ENCODE measurements at places on chromosomes 4 and X.
A peak's percentile ranks its signal among the peaks of the same experiment; 100 is the strongest.

- no peak for DNase-seq
Measured at GRCh38 chr4:55445921-55446577, 50.3 kb downstream of the TMEM165 start.

DNA sequence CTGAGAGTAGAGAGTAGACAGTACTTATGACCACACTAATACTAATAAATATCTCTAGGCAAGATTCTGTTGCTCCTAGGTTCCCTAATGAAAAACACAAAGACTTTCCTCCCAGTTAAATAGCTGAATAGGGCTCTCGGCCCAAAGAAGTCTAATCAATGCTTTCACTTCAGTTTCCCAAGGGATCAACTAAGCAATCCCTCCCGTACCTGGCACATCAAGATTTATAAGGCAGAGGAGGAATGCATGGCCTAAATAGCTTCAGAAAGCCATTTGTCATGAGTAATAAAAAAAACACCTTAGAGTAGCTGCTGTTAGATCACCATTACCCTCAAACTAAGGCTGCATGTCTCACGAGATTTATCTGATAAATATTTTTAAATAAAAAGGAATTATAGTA, 56.8 kb upstream of the EXOC1L start:
- no peak for DNase-seq

- DNase-seq, result no peak
Measured at GRCh38 chr4:85393201-85393600, 81.7 kb upstream of the ARHGAP24 start.

DNA sequence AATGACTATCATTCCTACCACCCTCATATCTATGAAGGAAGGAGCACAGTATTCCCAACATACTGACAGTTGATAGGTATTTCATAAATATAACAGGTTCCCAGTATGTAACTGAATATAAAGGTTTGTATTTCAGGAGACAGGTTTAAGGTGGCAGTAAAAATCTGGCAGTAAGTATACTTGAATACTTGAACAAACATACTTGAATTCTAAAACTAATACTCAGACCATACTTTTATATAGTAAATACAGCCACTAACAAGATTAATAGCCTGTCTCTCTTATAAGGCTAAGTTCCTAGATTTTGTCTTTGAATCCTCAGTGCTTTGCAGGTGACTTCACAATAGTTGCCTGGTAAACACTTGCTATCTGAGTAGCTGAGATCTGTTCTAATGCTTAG, 37.8 kb downstream of the GABRA4 start:
- no peak for DNase-seq

DNA sequence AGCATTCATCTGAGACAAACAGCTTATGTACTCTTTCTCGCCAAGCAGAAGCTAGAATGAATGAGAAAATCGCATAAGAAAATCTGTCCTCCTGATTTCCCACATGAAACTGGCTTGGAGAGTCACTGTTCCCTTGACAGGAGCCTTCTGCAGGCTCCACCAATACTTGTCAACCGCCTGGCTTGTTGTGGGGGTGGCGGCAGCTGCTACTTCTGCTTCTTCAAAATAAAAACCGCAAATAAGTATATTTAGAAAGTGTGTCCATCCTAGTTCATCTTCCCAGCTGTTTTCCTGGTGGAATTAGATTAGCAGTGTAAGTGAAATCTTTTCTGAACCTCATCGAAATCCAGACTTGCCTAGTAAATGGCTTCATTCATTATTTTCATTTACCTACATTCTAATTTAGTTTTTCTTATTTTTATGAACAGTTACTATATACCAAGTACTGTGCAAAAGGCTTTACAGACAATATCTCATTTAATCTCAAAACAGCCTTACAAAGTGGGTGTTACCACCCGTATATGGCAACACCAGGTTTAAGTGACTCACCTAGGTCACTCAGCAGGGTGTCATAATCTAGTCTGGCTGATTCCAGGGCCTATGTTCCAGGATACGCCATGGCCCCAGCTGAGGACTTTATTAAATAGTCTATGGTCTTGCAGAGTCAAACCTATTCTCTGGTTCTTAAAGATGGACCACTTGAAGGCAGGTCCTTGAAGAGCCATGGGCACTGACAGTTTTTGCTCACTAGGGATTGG, 104.6 kb upstream of the IGFBP7 start:
- DNase-seq, result no peak

DNA sequence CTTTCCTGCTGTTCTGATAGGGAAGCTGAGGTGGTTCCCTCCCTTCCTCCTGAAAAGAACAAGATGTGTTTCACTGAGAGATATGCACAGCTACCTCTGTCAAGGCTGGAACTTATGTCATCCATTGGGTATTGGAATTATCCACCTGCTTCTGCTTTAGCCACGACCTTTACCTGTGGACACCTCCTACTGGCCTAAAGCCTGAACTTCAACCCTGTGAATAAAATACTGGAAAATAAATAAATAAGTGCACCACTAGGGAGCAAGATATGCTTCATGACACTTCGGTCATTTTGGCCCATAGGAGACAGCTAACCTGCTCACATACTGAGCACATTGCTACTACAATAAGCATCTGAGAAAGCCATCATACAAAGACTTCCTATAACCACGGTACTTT, 419.9 kb upstream of the NWD2 start:
- DNase-seq, result no peak

DNA sequence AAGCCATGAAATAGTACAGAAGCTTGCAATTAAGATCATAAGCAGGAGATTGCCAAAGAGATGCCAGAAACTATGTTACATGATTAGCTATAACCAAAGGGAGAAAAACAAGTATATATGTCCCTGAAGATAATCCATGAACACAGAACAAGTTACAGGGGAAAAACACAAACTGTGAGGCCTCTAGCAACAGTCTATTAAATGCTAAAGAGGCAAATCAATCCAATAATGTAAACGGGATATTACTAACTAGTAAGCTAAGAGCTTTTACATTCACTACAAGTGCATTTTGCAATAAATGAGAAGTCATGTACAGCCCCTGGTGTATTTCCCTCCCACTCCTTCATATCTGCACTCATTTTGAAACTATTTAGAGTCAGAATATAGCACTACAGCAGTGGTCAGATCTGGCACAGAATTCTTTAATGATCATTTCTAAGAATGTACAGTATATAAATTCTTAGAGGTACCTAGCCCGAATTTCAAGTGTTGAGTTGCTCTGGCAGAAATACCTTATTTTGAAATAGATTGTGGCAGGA, 449.8 kb upstream of the SMIM31 start:
- DNase-seq, result peak; percentile 8

GRCh38 chrX:72340041-72340440, 34.3 kb upstream of the CITED1 start:
- no peak for DNase-seq

GRCh38 chrX:16869393-16870094, 618 bp downstream of the RBBP7 start:
- DNase-seq, result peak; percentile 57

- no peak for DNase-seq
Measured at GRCh38 chr4:1407657-1408333, 1.6 kb upstream of the NKX1-1 start.

GRCh38 chrX:103571726-103572125, 13.6 kb upstream of the TCEAL4 start:
- no peak for DNase-seq

GRCh38 chrX:119698845-119699244, 5.9 kb upstream of the SEPTIN6 start:
- no peak for DNase-seq

- DNase-seq, result no peak
Measured at GRCh38 chr4:168880072-168880675, 129.9 kb downstream of the CBR4 start.

- no peak for DNase-seq
Measured at GRCh38 chrX:44462850-44463249, 79.8 kb downstream of the FUNDC1 start.

- DNase-seq, result no peak
Measured at GRCh38 chr4:36712013-36712412, 430.6 kb downstream of the DTHD1 start.

DNA sequence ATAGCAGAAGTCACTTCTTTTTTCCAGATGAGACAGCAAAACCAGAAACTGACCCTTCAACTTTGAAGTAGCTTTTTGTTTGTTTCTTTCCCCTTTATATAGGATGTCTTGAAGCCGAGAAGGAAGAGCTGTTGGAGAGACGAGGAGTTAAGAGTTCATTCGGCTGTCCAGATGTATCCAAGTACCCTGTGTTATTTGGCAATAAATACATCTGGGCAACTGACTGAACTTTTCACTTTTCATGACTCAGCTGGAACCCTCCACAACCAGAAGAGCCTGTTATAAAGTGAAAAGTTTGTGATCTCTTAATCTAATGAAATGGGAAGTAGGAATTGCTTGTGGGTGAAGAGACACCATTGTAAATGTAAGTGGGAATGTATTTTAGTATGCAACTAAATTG, 131.2 kb downstream of the HTR2C start:
- no peak for DNase-seq

DNA sequence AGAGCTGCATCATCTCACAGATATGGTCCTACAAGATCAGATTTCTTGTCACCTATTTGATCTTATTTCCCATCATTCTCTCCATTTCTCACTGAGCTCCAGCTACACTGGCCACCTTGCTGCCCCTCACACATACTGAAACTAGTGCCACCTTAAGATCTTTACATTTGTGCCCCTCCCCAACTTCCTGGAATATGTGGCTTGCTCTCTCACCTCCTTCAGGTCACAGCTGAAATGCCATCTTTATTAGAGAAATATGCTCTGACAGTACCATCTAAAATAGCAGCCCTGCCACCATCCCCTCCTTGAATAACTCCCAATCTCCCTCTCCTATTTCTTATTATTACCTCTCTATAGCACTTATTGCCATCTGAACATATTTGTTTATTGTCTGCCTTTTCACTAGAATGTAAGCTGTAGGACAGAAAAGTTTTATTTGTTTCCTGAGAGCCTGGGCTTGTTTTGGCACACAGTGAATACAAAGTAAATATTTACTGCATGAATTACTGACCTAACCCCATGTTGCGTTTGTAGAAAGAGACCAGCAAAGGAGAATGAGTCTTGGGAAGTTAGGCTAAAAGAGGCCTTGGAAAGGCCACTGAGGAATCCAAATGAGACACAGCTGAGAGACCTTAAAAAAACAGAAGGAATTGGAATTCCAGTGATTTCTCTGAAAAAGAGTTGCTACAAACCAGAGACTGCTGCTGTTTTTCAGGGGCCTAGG, 22.7 kb downstream of the DYNLT3 start:
- no peak for DNase-seq

- no peak for DNase-seq
Measured at GRCh38 chrX:96578781-96579180, 105.9 kb upstream of the DIAPH2 start.

DNA sequence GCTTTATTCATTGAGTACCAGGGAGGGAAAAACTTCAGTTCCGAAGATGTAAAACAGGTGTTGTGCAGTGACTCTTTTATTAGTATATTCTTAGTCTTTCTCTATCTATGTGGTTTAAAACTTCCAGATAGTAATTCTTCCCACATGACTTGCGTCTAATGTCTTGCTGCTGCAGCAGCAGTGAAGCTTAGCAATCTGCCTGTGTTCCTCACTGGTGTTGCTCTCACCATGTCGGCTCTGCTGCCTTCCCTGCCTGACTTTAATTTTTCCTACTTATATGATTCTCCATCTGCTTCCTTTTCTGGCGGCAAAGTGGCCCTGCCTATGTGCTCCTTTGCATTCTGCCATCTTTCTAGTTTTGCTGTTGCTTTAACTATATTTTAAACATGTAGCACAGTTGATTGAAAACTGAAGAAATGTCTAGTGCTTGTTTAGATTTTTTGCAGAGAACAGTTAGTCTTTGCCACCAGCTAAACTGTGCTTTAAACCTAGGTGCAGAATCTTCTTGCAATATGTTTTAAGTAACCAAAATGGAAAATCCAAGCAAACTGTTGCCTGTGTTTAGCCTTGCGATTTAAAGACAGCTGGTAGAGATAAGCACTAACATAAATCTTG, 1934.2 kb upstream of the IGFBP7 start:
- no peak for DNase-seq

- no peak for DNase-seq
Measured at GRCh38 chr4:176034499-176034898, 31.1 kb upstream of the WDR17 start.

DNA sequence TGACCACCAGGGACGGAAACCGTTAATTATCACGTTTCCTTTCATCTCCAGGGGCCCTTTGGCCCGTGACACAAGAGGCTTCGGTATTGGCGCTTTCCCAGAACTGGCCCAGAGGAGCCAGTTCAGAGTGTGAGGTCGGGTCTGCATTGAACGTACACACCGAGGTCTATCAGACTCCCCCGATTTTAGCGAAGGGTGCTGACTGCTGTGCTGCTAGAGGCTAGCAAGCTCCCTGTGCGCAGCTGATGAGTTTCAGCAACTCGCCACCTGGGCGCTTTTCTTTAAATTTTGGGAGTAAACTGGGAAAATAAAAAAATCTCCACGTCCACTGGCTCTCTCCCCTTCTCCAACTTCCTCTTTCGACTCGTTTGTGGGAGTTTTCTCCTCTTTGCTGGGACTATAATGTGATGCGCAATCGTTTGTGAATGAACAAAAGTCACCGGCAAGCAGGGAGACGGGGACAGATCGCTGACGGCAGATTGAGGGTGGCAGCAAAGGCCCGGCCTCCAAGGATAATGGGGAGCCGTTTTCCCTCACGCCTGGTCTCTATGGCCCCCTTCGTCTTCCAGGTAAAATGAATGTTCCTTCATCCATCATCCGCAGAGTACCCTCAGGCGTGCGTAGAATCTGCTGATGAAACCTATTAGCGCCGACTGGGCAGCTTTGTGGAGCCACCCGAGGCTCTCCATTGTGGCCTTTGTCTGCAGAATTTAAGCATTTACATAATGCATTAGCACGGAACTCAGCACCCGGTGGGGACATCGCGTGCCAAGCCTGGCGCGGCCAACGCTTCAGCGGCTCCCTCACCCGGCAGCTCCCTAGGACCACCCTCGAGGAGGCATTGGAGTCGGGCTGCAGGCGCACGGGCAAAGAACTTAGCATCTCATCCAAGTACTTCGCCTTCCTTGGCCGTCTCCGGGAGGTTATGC, 1.6 kb upstream of the LRAT start:
- DNase-seq, result peak; percentile 15

DNA sequence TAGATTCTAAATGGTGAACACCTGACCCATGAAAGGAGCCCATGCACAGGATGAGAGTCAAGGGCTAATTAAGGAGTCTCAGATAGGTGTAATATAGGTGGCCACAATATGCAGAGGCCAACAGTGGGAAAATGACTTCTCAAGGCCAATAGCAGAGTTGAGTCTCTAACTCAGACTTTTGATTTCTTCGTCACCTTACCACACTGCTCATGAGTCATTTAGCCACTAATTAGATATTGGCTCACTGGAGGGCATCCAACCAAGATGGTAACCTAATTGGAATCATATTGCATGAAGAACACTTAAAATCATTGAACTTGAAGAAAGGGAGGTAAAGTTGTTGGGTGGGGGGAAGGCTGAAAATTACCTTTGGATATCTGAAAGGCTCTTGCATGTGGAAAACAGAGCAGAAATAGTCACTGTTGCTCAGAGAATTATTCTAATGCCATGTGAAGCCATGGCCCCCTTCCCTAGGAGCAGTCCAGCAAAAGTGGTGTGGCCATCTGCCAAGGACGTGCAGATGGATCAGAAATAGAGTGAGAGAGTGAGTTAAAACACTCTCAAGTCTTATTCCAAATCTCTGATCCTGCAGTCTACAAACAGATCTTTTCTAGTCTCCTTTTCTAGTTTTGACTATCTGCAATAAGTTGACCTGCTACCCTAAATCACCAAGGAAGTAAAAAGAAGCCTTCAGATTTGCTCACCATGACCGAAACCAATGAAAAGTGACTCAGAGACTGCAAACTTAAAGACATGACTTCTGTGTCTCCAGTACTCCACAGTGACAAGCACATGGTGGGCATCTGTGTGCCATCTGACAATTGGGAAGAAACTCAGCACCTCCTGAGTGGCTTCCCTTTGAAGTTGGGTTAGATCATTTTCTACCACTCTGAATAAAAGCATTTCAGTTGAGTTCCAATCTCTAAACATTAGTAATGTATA, 93.9 kb upstream of the C1QTNF7 start:
- no peak for DNase-seq

Measured in GM10248 (cell line).